Left hindlimb (tissue), 1 donor: ENCODE measurements at places on chromosomes 6 and 20.

- no peak for DNase-seq
Measured at GRCh38 chr6:73747289-73747688, 51.3 kb downstream of the CD109 start.

- DNase-seq, result no peak
Measured at GRCh38 chr6:45562171-45562570, 184.4 kb upstream of the SUPT3H start.

- DNase-seq, result no peak
Measured at GRCh38 chr6:1562171-1562955, 47.4 kb upstream of the FOXC1 start.

DNA sequence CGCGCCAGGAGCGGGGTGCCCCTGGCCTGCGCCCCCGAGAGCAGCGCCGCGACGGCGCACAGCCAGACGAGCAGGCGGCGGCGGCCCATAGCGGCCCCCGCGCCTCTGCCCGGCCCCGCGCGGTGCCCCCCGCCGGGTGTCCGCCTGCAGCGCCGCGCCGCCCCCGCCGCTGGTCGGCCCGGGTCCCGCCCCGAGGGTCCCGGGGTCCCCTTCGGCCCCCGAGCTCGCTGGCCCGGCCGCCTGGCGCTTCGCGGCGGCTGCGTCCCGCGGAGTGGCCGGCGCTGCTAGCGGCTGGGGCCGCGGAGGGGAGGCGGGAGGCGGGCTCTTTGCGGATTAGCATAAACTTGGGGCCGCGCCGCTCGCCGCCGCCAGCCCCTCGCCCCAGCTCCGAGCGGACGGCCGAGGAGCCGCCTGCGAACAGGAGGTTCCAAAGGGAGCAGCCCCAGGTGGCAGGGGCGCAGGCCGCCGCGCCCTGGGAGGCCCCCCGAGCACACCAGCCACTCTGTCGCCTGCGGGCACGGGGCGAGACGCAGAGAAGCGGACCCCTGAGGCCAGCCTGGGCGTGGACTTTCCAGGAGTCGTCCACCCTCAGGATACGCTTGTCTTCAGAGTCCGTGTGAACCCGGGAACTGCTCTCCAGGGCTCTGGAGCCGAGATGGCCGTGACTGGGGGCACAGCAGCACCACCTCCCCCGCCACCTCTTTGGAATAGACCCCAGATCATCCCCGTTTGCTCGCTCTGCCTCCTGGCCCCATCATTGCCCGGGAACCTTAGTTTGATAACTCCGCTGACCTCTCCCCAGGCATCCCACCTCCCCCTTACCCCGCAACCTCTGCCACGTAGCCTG lies at the start of gene EMILIN3:
Gene EMILIN3, minus strand, starts transcription at position 273 of the 847 bp plus-strand sequence. Its CDS starts 184 bp downstream, at position 89.
- DNase-seq, result peak; percentile 64

- DNase-seq, result no peak
Measured at GRCh38 chr6:87799651-87800050, 97.6 kb upstream of the AKIRIN2 start.

DNA sequence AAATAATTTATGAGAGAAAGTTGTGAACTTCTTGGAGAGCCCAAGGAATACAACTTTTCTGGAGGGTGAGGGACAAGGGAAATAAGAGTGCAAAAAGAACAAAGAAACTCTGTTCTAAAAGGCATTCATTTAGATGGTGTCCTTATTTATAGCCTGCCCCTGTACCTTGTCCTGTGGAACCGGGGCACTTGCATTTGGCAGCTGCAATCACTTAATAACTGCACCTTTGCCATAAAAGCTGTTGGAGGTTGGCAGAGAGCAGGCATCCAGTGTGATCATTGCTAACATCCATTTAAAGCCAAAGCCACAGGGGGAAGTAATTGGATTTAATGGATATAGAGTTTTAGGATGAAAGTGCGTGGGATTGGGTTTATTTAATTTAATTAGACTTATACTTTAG lies 50.8 kb upstream of the SGK1 start:
- no peak for DNase-seq

DNA sequence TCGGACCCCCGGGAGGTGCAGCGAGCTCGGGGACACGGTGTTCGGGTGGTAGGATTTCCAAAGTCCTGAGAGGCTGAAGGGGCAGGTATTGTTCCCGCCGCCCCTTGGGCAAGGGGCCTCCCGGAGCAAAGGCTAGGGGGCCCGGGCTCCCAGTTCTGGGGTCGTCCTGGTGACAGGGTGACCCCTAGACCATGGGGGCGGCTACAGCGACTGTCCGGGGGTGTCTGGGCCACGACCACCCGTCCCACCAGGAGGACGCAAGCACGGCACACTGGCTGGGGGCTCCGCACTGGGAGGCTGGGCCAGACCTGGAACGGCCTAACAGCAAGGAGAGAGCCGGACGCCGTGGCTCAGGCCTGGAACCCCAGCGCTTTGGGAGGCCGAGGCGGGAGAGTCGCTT lies 55.6 kb downstream of the PRR18 start:
- DNase-seq, result no peak

- DNase-seq, result no peak
Measured at GRCh38 chr20:33866398-33867100, 55.4 kb downstream of the CHMP4B start.

DNA sequence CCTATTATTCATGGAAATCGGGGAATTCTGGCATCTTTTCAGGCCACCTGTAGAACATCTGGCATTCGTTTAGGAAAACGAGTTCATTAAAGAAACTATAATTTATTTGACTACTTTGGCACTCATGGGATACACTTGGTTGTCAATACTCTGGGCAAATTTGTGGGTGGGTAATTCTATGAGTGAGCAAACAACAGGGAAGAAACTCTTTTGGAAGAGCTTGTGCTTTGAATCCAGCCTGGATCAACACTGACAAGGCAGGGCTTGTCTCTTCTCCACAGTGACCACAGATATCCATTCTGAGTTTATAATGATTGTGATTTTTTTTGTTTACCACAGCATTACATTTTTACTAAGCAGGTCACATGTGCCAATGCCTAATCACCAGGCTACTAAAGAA lies 394.7 kb downstream of the THBS2 start:
- DNase-seq, result no peak

GRCh38 chr6:6645261-6645917 lies 56.9 kb downstream of the LY86 start:
- no peak for DNase-seq

DNA sequence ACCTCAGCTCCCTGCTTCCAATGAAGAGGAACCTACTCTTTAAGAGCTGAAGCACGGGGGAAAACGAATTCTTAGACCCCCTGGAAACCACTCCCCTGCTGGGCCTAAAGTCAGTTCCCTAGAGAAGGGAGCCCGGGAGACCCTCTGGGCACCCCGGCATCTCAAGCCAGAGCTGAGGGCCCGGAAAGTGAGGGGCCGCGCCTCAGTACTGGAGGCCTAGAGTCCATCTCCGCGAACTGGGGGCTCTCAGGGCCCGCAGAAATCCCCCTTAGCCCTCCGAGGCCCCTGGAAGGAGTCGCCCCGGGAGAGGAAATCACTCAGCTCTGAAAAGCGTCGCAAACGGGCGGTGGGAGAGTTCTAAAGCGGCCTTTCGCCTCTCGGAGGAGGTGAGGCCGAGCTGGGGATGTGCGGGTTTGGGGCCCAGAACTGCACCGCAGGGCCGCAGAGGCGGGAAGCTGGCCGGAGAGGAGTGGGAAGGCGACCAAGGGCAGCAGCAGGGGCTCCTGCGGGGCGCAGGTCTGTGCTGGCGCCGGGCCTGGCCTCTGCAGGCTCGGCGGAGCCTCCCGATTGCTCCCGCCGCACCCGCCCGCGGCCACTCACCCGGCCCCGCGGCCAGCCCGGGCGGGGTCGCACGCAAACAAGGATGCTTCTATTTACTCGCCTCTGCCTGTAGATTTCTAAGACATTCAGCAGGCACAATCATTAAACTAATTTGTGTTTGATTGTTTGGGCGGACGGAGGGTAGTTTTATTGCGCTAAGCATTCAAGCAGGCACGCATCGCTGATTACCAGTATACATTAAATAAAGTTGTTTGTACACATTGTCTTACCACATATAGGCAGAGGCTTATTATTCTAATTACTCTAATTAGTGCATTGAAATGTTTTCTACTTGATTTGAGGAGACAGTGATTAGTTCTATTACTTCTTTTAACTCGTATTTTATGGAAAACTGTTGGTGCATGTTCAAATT lies 9.2 kb downstream of the POU3F2 start:
- no peak for DNase-seq

- DNase-seq, result no peak
Measured at GRCh38 chr6:11141295-11141694, 29.8 kb upstream of the ERVFRD-1 start.

GRCh38 chr6:57822896-57823358 lies 505.5 kb downstream of the PRIM2 start:
- no peak for DNase-seq

DNA sequence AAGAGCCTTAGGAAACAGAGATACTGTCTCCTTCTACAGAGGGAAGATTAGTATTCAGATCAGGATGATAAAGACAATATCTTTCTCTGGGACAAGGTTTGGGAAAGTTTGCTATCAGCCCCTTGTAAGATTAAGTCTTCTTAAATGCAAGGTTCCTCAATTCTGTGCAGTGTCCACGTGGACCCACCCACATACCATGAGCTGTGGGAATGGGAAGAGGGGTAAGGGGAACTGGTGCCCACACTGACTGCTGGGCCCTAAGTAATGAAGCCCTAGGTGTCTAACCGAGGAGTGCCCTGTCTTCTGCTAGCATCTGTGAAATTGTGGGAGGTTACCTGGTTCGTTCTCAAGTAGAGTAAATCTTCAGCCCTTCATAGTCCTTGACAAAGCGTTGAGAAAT lies 5.8 kb upstream of the SSTR4 start:
- no peak for DNase-seq

- no peak for DNase-seq
Measured at GRCh38 chr6:55772730-55773129, 102.7 kb downstream of the BMP5 start.

DNA sequence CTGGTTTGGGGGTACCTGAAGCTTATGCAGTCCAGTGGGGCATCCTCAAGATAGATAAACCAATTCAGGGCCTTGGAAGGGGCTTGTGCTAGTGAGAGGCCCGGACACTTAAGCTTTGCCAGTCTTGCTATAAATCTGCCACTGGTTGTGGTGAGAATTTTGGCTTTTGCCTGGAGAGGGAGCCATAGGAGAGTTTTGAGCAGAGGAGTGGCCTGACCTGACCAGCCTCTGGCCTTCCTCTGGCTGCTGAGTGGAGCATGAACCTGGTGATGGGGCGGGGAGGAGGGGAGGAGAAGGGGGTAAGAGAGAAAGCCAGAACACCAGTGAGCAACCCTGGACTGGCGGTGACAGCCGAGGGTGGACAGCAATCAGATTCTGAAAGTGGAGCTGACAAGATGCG lies 7.1 kb downstream of the TMEM74B start:
- no peak for DNase-seq

- DNase-seq, result no peak
Measured at GRCh38 chr20:16947479-16947878, 199.3 kb downstream of the OTOR start.
